RCC 7860 (cell line): ENCODE measurements at places on chromosomes 6 and 20.

DNA sequence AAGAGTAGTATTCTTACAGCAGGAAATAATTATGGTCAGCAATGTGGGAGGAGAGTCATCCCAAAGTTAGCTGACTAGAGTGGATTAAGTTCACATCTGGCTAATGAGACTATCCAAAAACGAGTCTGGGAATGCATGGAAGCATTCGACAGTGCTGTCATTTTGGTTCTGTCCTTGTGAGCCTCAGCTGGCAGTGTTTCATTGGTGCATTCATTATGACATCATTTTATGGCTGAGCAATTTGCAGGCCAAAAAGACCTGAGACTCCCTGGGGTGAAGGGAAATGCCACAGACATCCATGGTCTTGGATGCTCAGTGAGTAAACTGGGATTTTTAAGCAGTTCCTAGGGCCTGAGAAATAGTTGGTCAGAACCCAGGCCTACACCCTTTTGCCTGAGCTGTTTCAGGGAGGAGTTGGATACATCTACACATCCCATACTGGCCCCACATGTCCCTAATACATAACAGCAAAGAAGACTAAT is 196.4 kb upstream of the CCN2 start:
- peak; percentile 60 for DNase-seq

DNA sequence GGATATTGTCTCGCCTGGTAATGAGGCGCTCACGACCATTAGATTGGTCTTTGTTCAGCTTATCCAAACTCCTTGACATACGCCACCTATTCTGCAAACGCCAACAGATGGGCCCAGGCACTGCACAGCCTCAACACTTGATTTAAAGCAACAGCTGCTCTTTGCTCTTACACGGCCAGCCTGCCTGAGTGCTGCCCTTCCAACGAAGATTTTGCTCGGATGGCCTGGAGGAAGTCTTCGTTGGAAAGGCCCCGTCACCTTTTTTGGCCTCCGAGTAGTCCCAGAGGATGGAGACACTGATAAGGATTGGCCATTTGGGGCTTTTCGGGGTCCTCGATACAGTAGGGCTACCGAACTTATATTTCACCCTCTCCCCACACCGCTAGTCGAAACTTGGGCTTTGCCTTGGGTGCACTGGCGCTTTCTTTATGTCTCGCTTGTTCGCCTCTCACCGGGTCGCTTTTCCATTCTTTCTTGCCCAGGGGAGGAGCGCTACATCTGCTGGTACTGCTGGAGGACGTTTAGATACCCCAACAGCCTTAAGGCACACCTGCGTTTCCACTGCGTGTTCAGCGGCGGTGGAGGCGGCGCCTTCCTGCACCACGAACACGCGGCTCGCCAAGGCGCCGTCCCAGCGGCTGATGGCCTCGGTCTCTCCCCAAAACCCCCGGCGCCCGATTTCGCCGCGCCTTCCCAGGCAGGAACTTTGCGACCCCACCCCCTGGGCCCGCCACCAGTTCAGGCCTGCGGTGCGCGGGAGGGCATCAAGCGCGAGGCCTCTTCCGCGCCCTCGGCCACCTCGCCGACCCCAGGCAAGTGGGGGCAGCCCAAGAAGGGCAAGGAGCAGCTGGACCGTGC is 6.1 kb downstream of the PRDM13 start:
- no peak for DNase-seq

DNA sequence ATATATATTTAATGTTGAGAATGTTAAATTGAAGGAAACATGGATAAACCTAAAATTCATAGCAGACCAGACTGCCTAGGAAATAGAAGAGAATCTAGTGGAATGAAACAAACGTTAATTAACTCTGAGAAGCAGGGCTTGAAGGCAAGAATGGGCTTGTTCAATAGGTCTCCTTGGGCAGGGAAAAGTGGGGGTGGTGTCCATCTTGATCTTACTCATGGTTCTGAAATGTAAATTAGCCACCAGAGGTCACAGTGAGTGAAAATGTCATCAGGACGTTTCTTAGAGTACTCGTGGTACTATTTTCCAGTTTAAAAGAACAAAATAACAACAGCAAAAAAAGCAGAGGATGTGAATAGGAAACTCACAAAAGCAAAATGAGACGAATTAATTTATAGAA is 66.8 kb upstream of the BTBD3 start:
- DNase-seq = peak; percentile 11

- DNase-seq = no peak
These were observed 194.6 kb downstream of the EPM2A start for GRCh38 chr6:145540741-145541140.

GRCh38 chr6:52385074-52385473 is 23.1 kb downstream of the PAQR8 start:
- DNase-seq = no peak

DNA sequence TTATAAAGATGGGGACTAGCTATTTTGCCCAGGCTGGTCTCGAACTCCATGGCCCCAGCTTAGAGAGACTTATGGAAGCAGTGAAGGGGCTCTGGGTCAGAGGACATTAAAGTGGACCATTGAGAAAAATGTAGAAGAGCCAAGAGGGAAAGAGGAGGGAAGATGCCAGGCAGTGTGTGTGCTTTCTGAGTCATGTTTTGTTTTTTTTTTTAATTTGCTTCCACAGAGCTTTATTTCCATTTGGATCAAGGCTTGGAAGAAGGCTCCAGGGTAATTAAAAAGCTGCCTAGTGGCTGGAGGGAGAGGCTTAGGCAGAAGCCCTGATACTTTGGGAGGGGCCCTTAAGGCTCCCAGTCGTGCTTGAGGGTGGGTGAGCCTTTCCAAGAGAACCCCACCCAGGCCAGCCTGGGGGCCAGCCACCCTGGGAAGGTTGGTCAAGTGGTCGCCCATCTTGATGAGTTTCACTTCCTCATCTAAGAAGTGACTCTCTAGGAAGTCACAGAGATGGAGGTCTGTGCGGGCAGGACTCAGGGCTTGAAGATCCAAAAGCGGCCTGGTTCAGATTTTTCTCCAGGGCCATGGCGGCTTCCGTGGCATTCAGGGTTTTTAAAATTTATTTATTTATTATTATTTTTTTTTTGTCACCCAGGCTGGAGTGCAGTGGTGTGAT is 3.0 kb upstream of the ZNF335 start:
- DNase-seq = no peak

DNA sequence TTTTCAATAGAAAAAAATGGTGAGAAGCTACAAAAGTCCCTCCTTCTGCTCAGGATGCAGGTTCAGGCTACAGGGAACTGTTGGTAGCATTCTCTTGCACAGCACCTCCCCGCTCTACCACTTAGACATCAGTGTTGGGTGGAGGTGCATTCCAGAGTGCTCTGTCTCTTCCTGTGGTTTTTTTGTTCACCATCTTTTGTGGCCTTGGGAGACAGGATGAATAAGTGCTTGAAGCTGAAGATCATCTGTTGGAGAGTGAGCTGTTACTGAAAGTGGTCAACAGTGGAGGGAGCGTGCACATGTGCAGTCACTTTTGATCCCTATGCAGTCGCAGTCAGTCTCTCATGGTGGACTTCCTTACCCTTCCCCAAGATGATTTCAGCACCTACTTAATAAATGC is 16.6 kb upstream of the BTBD3 start:
- peak; percentile 82 for DNase-seq

DNA sequence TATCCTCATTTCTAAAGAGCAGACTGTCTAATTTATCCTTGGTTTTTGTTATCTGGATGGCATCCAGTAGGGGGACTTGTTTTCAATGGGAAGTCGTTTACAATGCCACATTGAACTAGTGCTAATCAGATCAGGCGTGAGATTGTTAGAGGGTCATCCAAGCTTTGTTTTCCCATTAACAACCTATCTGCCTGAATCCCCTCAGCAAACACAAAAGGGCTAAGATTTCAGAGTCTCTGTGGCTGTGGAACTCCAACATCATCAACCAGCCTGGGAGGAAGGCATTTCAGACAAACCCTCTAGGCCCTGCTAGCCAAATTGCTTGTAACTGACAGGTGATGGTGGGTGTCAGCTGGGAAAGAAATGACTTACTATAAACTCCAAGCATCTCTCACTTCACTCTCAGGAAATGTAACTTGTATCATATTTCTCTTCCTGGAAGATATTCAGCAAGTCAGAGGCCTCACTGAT is 47.7 kb downstream of the COL19A1 start:
- no peak for DNase-seq

GRCh38 chr6:123434186-123434585 is 202.6 kb downstream of the TRDN start:
- DNase-seq = no peak

GRCh38 chr6:19362396-19362795 is 474.8 kb upstream of the ID4 start:
- DNase-seq = no peak

DNA sequence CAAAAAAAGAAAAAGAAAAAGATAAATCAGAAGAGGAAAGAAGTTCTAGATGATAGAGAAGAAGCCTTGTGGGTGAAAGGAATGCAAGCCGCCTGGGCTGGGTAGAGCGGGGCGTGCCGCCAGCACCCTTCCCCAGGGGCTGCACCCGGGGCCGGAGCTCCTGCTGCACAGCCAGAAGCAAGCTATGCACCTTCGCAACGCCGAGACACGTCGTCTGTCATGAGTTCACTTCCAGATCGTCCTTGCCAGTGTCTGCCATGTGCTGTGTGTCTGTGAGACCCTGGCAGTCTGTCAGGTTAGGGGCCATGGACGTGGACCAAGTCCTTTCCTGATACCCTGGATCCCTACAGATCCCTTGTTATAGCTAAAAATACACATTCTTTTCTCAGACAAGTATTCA is 25.5 kb upstream of the ADRM1 start:
- DNase-seq = no peak

DNA sequence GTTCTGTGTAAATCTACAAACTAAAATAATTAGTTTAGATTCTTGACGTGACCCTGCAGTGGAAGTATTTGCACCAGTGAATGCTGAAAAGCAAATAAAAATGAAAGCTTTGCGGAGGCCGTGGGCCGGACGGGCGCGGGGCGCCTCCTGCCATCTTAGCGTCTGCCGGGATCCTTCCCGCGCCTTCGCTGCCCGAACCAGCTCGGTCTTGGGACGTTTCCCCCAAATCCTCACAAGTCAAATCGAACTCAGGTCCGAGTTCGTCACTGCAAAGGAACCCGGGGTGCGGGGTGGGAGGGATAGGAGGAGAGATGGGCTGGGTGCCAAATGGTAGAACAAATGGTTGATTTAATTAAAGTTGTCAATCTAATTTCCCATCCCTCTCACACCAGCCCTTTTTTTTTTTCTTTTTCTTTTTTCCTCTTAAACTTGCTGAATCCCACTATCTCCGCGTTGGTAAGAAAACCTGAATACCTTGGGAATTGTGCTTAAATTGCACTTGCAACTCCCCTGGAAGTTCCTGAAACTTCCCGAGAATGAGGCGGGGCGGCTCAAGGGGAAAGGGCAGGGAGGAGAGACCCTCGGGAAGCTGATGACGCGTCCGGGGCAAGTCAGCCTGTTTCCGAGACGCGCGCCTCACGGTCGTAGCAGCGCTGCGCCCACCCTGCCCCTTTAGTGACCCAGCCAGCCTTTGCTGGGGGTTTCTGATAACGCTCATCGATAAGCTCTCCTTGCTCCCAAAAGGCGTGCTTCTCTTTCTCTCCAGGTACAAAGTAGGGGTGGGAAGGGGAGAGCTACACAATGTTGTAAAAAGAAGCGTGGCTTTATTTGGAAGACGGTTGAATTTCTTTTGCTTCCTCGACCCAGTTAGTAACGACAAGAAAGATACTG is 1.8 kb downstream of the GJA1 start:
- DNase-seq = no peak

- DNase-seq = no peak
These were observed 148.7 kb downstream of the DOK5 start for GRCh38 chr20:54623991-54624569.

- no peak for DNase-seq
These were observed 10.8 kb downstream of the GPR31 start for GRCh38 chr6:167146977-167147376.

- DNase-seq = no peak
These were observed 1.4 kb upstream of the RRBP1 start for GRCh38 chr20:17683218-17684076.

- DNase-seq = no peak
These were observed 97.7 kb upstream of the HMGCLL1 start for GRCh38 chr6:55676736-55677135.

DNA sequence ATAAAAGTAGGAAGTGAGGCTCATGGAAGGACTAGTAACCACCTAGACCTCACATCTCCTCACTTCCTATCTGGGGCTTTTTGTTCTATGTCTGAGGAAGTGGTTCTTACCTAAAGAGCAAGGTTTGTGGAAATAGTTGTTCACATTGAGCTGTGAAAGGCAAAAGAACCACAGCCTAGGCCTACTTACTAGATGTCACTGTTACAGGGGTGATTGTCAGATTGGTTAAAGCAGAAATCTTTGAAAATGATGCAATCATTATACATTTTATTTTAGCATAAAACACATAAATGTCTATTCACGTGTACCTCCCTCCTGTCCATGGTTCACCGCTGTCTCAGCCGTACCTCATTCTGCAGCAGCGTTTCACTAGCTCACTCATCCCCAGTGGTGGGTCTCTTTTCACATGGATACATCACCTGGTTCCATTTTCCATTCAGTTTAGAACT is 268.8 kb downstream of the TMEM242 start:
- no peak for DNase-seq

DNA sequence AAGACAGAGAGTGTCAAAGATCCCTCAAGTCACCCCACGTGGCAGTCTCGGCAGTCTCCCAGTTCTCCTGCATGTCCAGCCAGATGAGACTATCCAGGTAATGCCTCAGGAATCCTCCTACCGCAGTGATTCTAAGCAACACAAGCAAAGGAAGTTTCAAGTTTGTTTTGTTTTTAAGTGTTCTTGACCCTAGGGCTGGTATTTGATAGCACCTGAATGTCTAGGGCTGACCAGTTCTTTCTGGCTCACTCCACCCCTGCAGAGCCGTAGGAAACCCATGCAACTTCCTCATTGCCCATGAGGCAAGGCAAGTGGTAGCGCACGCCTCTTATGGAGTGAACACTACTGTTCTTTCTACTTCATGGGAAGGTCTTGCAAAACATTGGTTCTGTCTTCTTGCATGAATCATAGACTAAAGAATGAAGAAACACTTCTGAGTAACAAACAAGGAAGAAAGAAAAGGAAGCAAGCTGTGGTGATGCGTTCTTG is 24.8 kb upstream of the FOXQ1 start:
- peak; percentile 59 for DNase-seq

- DNase-seq = no peak
These were observed 1.4 kb downstream of the GMPR start for GRCh38 chr6:16239798-16240123.

GRCh38 chr6:38865521-38866174 is 150.5 kb downstream of the DNAH8 start:
- no peak for DNase-seq

- DNase-seq = no peak
These were observed 224.3 kb upstream of the TSHZ2 start for GRCh38 chr20:52747845-52748284.

- DNase-seq = no peak
These were observed 27.6 kb downstream of the SYNJ2 start for GRCh38 chr6:158009114-158009891.

- DNase-seq = no peak
These were observed 135.1 kb downstream of the FAM83B start for GRCh38 chr6:54981647-54982046.

DNA sequence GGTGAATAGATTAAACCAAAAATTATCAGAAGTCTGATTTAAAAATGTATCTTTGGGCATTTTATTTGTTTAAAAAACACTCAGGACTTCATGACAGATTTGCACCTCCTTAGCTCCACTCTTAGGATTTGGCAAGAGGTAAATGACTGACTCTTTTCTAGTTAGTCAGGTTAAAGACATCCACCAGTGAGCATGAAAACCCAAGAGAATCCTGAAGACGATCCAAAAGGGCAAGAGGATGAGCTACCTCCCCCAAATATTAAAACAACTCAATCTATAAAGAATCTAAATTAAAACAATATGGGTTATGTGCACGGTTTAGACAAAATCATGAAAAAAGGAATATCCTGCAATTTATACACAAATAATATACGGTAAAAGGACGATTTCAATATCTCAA is 89.4 kb upstream of the OPRM1 start:
- DNase-seq = no peak
